ENCODE measurements at places on chromosomes 6 and 20. TPM values are rescaled to one million over a fixed set of nuclear protein-coding genes. Genes with fewer than 3 reads are reported as not detected.

Gene MAP7
- 21.5 TPM for total RNA-seq

Gene TGM3
- total RNA-seq: not detected

Gene DNMT3B
- total RNA-seq: 13.5 TPM

Gene FAM209A
- not detected for total RNA-seq

Gene SRMS
- not detected for total RNA-seq

Gene PTP4A1
- total RNA-seq: 174 TPM

Gene RNGTT
- 25.2 TPM for total RNA-seq

Gene LEMD2
- total RNA-seq: 50.2 TPM

Gene BIRC7
- total RNA-seq: not detected

Gene MTCH1
- total RNA-seq: 196 TPM

Gene MTFR2
- 2.6 TPM for total RNA-seq

Gene OOEP
- total RNA-seq: not detected

Gene CST2
- total RNA-seq: not detected

Gene NRN1
- 0.45 TPM for total RNA-seq

Gene FABP7
- total RNA-seq: not detected

Gene MUC21
- not detected for total RNA-seq

Gene TRAPPC3L
- not detected for total RNA-seq

Gene CTCFL
- total RNA-seq: not detected

Gene DOK5
- total RNA-seq: under 0.01 TPM

Gene PRDM1
- total RNA-seq: 0.87 TPM

Gene FRK
- 44.4 TPM for total RNA-seq

Gene TAF4
- total RNA-seq: 19.9 TPM

Gene CGA
- not detected for total RNA-seq

Gene RNF144B
- 191 TPM for total RNA-seq

Gene MRPS26
- 31.2 TPM for total RNA-seq

Gene ERVFRD-1
- total RNA-seq: not detected

Gene PET117
- total RNA-seq: 19.0 TPM

Gene EYS
- total RNA-seq: 0.10 TPM
